ENCODE measurements at places on chromosomes 12 and 14. TPM values are rescaled to one million over a fixed set of nuclear protein-coding genes. Genes with fewer than 3 reads are reported as not detected.
A peak's percentile ranks its signal among the peaks of the same experiment; 100 is the strongest.

- no peaks in the 10 kb centered on the region for H3K36me3 ChIP-seq
- H3K27me3 ChIP-seq: no peaks in the 10 kb centered on the region
- no peak overlapping the region for H3K27ac ChIP-seq
- H3K4me1 ChIP-seq: peaks cover 23% of the 10 kb centered on the region
These were observed 41.5 kb downstream of the BEST3 start for GRCh38 chr12:69657376-69658137.

DNA sequence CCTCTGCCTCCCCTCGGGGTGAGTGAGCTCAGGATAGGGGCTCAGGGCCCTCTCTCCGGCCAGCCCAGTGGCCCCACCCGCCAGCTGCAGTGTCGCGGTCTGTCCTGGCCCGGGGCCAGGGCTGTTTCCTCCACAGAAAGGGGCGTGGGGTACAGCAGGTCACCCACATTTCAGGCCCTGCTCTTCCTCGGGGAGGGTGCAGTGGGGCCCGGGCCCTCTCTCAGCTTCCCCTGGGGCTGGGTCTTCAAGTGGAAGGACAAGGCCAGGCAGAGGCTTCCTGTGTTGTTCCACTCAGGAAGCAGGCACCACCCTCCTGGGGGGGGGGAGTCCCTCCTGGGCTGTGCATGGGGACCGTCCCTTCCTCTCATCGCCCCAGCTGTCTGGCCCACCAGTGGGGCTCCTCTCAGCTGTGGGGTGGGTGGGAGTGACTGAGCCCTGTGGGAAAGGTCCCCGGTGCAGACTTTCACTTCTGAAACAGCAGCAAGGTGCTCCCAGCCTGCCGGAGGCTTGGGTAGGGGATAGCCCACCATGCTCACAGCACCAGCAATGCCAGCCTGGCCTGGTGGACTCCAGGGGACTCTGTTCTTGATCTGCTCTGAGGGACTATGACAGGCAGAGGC is 3.7 kb downstream of the GPR132 start:
- no peak for DNase-seq
- H3K27me3 ChIP-seq: peaks cover 5% of the 10 kb centered on the region
- no peak overlapping the region for H3K4me3 ChIP-seq
- no peak overlapping the region for H3K27ac ChIP-seq
- peaks cover 13% of the 10 kb centered on the region for H3K4me1 ChIP-seq

DNA sequence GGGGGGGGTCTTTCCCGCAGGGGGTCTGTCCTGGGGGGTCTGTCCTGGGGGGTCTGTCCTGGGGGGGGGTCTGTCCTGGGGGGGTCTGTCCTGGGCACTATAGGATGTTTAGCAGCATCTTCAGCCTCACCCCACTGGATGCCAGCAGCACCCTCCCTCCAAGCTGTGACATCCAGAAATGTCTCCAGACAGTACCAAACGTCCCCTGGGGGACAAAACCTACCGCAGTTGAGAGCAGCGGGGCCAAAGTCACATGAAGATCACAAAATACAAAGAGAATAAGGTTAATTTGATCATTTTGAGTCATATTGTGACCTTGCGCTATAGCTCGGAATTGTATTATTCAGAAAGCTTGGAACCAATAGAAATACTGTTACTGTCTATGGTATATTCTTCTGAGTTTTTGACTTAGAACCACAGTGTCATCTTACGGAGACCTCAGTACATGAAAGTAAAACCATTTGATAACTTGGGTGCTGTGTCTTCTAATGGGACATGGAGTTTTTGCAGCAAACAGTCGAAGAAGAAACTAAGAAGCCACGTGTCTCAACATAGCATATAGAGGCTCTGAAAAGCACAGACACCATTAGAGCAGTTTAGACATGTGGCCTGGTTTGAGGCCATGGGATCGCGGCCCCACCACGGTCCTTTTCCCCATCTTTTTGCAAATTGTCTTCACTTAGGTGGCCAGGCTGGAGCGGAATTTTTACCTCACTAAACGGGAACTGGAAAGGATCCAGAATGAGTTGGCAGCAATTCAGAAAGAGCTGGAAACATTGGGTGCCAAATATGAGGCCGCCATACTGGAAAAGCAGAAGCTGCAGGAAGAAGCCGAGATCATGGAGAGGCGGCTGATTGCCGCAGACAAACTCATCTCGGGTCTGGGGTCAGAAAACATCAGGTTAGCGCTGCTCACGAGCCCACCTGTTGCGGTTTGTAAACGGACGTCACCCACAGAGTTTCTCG is 59.9 kb downstream of the CCDC92 start:
- H3K36me3 ChIP-seq: no peaks in the 10 kb centered on the region
- H3K27ac ChIP-seq: no peak overlapping the region
- H3K27me3 ChIP-seq: no peaks in the 10 kb centered on the region

- H3K27me3 ChIP-seq: no peaks in the 10 kb centered on the region
- H3K27ac ChIP-seq: peak overlapping the region; percentile 68
- peak; percentile 77 for DNase-seq
- peak overlapping the region; percentile 81 for H3K4me3 ChIP-seq
- H3K4me1 ChIP-seq: peaks cover 36% of the 10 kb centered on the region
These were observed 17.3 kb upstream of the YY1 start for GRCh38 chr14:100221533-100222223.

GRCh38 chr12:86663173-86663572 is 407.0 kb upstream of the MGAT4C start:
- no peaks in the 10 kb centered on the region for H3K36me3 ChIP-seq
- no peaks in the 10 kb centered on the region for H3K4me1 ChIP-seq
- DNase-seq: no peak
- H3K27me3 ChIP-seq: no peaks in the 10 kb centered on the region
- no peak overlapping the region for H3K27ac ChIP-seq

The DDN gene
- total RNA-seq: 0.51 TPM

DNA sequence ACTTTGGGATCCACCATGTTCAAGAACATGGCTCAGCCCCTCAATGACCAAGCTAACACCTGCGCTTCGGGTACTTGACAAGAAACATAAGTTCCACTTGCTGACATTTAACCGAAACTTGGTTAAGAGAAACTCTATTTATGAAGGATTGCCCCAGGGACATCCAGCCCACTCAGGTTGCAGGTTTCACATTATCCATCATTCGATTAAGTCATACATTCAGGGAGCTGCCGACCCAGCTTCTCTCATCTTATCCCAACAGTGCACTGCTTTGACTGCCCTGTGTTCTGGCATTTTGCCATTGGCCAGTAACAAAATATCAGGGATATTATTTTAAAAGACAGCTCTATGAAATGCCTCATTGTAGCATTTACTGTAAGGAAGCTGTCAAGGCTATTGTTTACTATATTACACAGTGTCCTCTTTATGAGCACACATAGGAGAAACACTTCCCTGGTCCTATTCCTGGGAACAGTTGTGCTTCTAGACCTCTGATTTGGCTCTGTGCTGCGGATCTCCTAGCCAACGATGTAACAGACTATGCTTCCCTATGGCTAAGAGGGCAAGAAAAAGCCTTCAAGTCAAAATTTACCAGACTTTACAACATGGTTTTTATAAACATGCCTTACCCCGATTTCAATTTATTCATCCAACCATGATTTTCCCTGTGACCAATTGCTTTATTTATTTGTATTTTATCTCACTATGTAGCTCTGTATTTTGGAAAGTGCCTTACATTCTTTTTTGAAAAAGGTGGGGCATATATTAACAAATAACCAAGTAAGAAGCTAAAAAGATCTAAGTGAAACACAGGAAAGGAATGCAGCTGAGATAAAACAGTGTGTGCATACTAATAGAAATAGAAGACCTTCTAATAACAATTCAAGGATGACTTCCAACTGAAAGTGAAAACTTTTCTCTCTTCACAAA is 109.3 kb downstream of the ITPR2 start:
- H3K27ac ChIP-seq: no peak overlapping the region
- DNase-seq: no peak
- H3K36me3 ChIP-seq: peaks cover 7% of the 10 kb centered on the region
- H3K4me1 ChIP-seq: peaks cover 36% of the 10 kb centered on the region
- no peak overlapping the region for H3K4me3 ChIP-seq

Data from HepG2 (cell line).